ENCODE measurements at places on chromosomes 11 and 22.

- no peak for DNase-seq
Measured at GRCh38 chr11:13776134-13776815, 107.8 kb downstream of the FAR1 start.

- DNase-seq = no peak
Measured at GRCh38 chr22:27080036-27080578, 422.7 kb downstream of the MIAT start.

DNA sequence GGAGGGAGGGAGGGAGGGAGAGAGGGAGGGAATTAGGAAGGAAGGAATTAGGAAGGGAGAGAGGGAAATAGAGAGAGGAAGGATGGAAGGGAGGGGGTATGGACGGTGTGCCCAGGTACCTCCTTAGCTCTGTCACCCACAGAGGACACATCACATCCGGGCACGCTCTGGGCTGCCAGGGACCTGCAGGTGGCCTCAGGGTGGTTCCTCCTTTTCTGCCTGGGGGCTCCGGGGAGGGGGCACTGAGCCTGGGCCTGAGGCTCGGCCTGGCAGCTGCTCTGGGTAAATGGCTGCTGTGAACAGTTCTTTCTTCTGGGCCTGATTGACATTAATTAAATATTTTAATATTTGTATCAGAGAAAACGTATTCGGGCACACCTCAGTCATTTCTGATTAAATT, 733.5 kb downstream of the BRD1 start:
- no peak for DNase-seq

GRCh38 chr11:134475951-134476350, 63.9 kb upstream of the B3GAT1 start:
- DNase-seq = no peak

DNA sequence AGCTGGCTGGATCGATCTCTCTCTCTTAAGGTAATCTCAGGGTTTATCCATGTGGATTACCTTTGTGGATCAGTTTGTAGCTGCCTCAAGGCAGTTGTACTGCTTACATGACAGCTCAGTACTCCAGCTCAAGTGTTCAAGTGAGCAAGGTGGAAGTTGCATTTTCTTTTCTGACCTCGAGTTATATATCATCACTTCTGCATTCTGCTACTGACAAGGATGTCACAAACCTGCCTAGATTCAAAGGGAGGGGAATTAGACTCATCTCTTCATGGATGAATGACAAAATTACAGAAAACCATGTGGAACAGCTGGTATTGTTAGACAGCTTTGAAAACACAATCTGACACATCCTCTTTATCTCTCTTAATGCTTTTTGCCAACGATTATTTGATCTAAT, 6.1 kb upstream of the TCN2 start:
- no peak for DNase-seq

DNA sequence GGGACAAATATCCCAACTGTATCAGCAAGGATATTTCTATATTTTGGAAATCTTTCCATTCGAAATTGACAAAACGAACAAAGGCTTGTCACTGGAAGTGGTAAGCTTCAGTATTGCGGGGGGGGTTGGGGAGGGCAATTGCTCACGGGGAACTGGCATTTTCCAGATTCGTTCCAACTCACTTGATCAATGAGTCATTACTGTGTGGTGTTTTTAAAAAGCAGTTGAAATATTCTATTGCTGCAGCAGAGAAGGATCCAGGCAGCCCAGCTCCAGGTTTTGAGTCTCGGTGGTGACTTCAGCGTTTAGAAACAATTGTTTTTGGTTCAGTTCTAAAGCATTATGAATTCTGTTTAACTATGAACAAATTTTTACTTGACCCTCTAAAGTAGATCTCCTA, 33.8 kb upstream of the FBLN1 start:
- DNase-seq = no peak

- DNase-seq = no peak
Measured at GRCh38 chr11:73358071-73358470, 18.1 kb upstream of the RELT start.

- DNase-seq = peak; percentile 68
Measured at GRCh38 chr22:39148727-39149535, 3.5 kb downstream of the CBX7 start.

GRCh38 chr22:45828841-45829240, 148.1 kb downstream of the WNT7B start:
- no peak for DNase-seq

GRCh38 chr22:36991206-36991605, 28.0 kb downstream of the TST start:
- DNase-seq = no peak

DNA sequence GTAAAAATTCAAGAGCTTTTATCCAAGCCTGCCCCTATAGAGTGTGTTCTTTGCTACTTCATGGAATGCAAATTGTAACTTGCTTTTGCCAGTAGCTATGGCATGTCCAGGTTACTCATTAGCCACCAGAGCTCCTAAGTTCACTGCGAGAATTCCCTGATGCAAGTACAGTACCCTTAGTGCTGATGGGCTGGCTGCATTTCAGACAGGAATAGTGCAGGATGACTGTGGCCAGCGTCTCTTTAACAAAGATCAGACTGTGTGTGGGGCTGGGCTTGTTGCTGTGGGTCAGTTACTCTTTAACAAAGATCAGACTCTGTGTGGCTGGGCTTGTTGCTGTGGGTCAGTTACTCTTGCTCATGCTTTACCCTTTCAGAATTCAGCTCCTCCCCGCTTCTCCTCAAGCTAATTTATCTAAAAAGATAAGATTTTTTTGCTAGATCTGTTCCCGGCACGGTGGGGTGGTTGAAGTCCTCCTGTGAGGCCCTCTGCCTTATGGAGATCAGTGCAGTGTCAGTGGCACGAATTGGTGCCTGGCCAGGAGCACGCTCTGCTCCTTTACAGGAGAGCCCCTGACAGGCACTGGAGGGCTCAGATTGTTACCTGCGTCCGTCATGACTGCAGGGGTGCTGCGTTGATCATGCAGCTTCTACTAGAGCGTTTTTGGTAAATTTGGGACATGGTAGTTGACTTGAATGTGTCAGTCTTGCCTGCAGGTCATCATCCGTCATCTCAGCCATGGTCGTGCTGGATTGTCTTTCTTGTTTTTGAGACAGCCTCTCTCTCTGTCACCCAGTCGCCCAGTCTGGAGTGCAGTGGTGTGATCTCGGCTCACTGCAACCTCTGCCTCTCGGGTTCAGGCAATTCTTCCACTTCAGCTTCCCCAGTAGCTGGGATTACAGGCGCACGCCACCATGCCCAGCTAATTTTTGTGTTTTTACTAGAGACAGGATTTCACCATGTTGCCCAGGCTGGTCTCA, 27.0 kb downstream of the AP2A2 start:
- DNase-seq = no peak

GRCh38 chr11:127191689-127192088, 191.1 kb upstream of the KIRREL3 start:
- DNase-seq = no peak

GRCh38 chr11:78748918-78749690, 174.4 kb upstream of the NARS2 start:
- DNase-seq = no peak

- no peak for DNase-seq
Measured at GRCh38 chr22:31093086-31093850, 12.2 kb downstream of the SMTN start.

- DNase-seq = no peak
Measured at GRCh38 chr11:101401245-101401644, 182.6 kb downstream of the TRPC6 start.

GRCh38 chr11:122140500-122140899, 24.5 kb upstream of the BLID start:
- DNase-seq = no peak

GRCh38 chr11:101584129-101584515, 315 bp upstream of the TRPC6 start:
- DNase-seq = no peak

- DNase-seq = no peak
Measured at GRCh38 chr11:43119275-43119970, 192.4 kb upstream of the API5 start.

- no peak for DNase-seq
Measured at GRCh38 chr11:125572916-125573315, 3.6 kb downstream of the EI24 start.

GRCh38 chr11:123325533-123325932, 104.5 kb upstream of the GRAMD1B start:
- no peak for DNase-seq

All from stimulated activated CD4-positive, alpha-beta T cell treated with anti-CD3 and anti-CD28 coated beads, TNF-alpha, amount 100 ng/mL, for 24 hours (primary cell).